MM.1S (cell line): ENCODE measurements at places on chromosomes 6 and 20.

- DNase-seq, result no peak
Measured at GRCh38 chr6:108454356-108454755, 106.4 kb upstream of the FOXO3 start.

- DNase-seq, result no peak
Measured at GRCh38 chr6:8054276-8054675, 9.9 kb downstream of the BLOC1S5 start.

GRCh38 chr6:146905181-146905704, 299.0 kb upstream of the STXBP5 start:
- no peak for DNase-seq

GRCh38 chr6:116190550-116190949, 63.3 kb downstream of the TSPYL4 start:
- DNase-seq, result no peak

- no peak for DNase-seq
Measured at GRCh38 chr6:40210628-40211056, 276.4 kb upstream of the MOCS1 start.

- no peak for DNase-seq
Measured at GRCh38 chr20:37938181-37938750, 35.3 kb downstream of the VSTM2L start.
